ENCODE measurements at places on chromosomes 4 and X.

DNA sequence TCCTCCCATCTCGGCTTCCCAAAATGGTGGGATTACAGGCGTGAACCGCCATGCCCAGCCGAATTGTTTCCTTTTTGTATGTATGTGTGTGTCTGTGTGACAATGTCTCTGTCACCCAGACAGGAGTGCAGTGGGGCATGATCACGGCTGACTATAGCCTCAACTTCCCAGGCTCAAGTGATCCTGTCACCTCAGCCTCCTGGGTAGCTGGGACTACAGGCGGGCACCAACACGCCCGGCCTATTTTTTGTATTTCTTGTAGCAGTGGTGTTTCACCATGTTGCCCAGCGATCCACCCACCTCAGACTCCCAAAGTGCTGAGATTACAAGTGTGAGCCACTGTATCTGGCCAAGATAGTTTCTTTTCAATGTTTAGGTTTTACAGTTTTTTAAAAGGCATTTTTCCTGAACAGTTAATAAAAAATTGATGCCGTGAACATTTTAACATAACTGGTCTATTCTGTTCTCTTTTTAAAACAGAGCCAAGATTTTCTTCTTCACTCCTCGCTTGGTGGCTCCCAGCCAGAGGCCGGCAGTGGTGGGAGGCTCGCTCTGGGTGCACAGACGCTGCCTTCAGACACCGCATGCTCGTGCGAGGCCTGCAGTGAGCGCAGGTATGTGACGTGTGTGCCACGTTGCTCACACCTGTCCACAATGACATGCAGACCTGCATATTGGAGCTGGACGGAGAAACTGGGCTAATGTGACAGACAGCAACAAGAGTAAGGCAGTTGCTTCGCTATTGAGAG is 88.5 kb downstream of the FAM193A start:
- no peak for DNase-seq

GRCh38 chrX:47204970-47205369 is 11.3 kb downstream of the UBA1 start:
- no peak for DNase-seq

DNA sequence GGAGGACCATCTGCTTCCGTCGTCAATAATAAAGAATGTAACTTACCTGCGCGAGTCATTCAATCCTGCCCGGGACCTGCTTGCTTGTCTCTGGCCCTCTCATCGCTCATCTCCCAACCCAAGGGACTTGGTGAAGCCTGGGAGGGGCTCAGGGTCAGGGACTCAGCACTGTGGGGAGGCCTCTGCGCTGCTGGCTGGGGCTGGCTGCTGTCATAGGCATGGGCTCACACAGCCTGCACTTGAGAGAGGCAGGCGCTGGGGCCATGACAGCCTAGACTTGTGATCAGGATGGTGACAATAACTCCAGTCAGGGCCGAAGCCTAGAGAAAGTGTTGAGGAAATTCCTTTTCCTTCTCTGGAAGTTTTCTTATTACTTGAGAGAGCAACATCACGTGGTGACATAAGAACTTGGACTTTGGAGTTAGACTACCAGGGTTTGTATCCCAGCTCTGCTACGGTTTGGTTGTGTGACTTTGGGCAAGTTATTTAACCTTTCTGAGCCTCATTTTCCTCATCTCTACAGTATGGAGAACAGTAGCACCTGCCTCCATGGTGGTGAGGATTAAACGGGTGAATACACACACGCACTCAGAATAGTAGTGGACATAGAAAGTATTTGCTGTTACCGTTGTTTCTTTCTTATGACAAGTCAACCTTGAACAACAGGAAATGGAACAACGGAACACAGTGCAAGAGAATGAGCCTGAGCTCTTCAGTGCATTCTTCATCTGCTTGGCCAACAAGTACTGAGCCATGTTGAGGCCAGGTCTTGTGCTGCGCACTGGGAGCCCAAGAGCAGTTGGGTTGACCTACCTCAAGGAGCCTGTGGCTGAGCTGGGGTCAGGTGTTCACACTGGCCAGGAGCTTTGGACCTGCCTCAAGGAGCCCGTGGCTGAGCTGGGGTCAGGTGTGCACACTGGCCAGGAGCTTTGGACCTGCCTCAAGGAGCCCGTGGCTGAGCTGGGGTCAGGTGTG is 60.5 kb downstream of the TBC1D14 start:
- no peak for DNase-seq

GRCh38 chr4:24137671-24138601 is 248.1 kb upstream of the PPARGC1A start:
- peak; percentile 2 for DNase-seq

GRCh38 chr4:84470204-84470785 is 28.8 kb downstream of the NKX6-1 start:
- DNase-seq = no peak

GRCh38 chrX:2705046-2705832 is 14.1 kb downstream of the CD99 start:
- DNase-seq = no peak

DNA sequence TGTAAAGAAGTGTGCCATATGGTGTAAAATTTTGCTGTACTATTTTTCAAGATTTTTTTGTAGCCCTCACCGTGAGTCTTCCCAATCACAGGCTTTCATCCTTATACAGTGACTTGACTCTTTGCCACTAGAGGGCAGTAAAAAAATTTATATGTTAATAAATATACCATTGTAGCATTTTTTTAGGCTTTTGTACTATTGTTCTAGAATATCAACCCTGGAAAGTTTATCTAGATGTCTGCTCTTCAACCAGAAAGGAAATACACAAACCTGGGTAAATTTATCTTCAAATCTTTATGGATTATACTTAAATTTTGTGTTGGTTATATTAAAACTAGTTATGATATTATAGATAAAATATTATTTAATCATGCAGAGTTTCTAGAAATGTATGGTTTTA is 235.3 kb downstream of the TENM3 start:
- peak; percentile 39 for DNase-seq

- no peak for DNase-seq
Observed at GRCh38 chr4:32042486-32043247, 1322.5 kb downstream of the PCDH7 start.

GRCh38 chrX:74383611-74384010 is 37.7 kb upstream of the SLC16A2 start:
- peak; percentile 9 for DNase-seq

GRCh38 chr4:36209941-36210649 is 34.2 kb downstream of the ARAP2 start:
- DNase-seq = no peak

DNA sequence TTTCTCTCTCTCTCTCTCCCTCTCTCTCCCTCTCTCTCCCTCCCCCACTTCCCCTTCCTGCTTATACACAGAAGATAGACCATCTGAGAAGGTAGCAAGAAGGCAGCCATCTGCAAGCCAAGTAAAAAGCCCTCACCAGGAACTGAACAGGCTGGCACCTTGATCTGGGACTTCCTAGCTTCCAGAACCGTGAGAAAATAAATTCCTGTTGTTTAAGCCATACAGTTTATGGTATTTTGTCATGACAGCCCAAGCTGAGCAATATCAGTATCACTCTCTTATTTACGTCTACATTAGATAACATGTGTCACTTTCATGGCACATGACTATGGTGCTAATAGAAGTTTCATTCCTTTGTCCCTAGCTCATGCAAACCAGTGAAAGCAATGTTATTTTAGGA is 581.1 kb downstream of the INPP4B start:
- no peak for DNase-seq

DNA sequence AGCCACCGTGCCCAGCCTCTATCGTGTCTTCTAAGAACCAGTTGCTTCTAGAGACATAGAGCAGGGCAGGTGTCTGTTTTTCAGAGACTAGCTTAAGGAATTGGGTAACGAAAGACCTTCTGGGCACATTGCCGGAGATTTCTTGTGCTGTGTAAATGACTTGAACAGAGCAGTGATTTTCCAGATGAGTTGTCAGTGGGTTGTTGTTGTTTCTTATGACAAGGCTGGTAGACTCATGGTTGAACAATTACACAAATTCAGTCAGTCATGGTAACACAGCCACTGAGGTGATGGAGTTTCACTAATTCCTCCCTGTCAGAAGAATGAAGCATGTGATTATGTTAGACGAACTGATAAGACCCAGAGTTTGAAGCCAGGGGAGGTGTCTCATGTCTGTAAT is 20.5 kb upstream of the DDX3X start:
- no peak for DNase-seq

DNA sequence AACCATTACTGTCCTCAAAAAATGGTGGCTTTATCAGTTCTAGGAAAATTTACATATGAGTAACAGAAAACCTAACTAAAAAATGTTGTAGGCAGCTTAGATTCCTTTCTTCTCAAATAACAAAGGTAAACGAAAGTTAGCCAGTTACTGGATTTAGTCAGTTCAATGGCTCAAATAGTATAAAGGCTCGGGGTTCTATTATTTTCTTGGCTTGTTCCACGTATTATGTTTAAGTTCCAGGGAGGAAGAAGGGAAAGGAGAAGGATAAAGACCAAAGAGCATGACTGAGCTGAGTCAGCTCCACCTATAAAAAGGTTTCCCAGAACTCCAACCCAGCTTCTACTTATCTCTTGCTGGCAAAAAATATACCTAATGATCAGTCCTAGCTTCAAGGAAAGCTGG is 41.0 kb upstream of the MAB21L2 start:
- no peak for DNase-seq

DNA sequence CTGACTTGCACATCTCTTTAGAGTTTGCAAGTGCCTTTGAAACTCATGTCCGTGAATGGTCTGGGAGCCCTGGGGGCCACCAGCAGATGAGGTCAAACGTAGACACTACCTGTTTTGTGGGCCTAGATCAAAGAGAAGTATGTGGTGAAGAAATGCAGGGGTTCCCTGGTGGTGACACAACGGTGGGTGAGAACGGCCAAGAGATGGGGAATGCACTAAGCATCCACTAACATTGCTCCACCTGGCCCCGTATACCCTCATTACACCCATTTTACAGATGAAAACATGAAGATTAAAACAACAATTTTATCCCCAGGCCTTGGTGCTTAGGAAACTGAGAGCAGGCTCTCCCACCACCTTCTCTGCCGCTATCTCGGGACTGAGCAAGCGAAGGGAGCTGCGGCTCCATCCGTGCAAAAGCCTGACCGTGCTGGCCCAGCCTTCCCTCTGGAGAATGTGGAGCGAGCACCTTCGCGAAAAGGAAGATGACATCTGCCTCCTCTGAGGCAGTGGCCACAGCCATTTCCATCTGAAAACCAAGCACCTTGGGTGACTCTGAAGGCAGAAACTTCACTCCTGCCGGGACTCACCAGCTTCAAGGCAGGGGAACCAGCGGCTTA is 91.9 kb downstream of the EVC2 start:
- no peak for DNase-seq

DNA sequence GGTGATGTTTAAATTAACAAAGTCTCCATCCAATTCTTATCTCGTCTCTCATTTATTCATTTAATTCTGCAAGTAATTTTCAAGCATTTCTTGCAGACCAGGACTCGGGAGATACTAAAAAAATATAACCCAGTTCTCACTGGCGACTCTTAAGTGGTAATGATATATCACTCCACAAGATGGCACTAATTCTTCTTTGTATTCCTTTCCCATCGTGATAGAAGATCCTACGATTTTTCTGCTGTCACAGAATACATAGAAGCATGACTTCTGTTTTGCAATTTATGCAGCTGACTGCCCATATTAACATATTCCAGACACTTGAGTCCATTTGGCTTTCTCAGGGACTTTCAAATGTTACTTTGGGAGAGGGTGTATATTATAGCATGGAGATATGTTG is 64.0 kb upstream of the FGF13 start:
- peak; percentile 30 for DNase-seq

Data from T47D (cell line).